Activated T-cell treated with anti-CD3 and anti-CD28 coated beads, Interleukin-2, amount 50 U/mL, for 1 hour (primary cell): ENCODE measurements at places on chromosomes 13 and 19.

DNA sequence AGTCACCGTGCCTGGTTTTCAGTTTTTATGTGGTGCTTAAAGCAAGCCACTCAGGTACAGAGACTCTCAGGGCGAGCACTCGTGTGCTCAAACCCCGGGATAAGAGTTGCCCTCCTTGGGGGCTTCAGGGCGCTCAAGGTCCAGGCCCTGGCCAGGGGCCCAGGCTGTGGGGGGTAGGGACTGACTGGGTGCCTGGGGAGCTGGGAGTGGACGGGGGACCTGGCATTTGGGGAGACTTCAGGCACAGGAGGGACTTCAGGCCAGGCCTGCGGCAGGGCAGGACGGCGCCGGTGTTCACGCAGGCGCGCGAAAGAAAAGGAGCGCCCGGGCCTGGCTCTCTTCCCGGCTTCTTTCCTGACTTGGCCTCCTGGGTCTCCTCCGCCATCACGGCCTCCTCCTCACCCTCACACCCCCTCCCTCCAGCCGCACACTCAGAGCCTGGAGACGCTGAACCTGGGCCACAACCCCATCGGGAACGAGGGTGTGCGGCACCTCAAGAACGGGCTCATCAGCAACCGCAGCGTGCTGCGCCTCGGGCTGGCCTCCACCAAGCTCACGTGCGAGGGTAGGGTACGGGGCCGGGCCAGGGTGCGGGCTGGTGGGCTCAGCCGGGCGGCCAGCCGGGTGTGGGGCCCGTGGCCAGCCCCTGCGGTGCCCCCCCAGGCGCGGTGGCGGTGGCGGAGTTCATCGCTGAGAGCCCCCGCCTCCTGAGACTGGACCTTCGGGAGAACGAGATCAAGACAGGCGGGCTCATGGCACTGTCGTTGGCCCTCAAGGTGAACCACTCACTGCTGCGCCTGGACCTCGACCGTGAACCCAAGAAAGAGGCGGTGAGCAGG lies 16.1 kb downstream of the NKPD1 start:
- no peak for DNase-seq

GRCh38 chr13:84864341-84864740 lies 934.9 kb downstream of the SLITRK6 start:
- DNase-seq = no peak

DNA sequence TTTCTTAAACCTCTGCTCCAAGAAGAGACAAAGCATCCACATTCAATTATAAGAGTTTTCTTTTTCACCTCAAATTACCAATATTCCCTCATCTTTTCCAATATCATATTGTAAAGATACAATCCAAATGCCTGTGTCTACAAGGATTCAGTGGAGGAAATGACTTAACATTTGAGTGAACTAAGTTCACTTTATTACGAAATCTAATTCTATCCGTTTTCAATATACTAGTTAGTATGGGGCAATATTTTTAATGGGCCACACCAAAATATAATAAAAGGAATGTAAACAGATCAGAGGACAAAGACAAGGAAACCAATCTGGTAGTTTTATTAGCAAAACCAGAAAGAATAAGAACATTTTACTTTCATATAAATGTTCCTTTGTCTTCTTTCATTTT lies 136.0 kb downstream of the DCLK1 start:
- DNase-seq = no peak

DNA sequence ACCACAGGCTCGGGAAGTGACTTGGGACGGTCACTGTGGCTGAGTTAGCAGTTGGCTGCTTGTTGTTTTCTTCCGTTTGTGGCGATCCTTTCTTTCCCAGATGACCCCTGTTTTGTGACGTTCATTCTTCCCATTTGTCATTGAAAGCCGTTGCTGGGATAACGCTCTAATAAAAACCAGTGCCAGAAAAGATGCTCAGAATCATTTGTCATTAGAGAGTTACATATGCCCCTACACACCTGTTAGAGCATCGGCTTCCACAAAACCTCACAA lies 39.3 kb upstream of the MCF2L start:
- DNase-seq = no peak

- no peak for DNase-seq
Observed at GRCh38 chr13:96086736-96087135, 3.2 kb upstream of the HS6ST3 start.

GRCh38 chr19:35362261-35363000 lies 4.2 kb downstream of the FFAR3 start:
- DNase-seq = no peak

DNA sequence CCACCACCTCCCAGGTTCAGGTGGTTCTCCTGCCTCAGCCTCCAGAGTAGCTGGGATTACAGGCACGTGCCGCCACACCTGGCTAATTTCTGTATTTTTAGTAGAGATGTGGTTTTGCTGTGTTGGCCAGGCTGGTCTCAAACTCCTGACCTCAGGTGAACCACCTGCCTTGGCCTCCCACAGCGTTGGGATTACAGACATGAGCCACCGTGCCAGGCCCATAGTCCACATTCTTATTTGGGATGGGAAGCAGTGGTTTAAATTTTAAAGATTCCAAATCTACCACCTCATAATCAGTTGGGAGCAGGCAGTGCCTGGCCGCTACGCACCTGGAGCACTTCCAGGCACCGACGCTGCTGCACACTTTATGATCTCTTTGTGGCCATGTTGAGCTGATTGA lies 160.6 kb upstream of the SOX1 start:
- DNase-seq = no peak

DNA sequence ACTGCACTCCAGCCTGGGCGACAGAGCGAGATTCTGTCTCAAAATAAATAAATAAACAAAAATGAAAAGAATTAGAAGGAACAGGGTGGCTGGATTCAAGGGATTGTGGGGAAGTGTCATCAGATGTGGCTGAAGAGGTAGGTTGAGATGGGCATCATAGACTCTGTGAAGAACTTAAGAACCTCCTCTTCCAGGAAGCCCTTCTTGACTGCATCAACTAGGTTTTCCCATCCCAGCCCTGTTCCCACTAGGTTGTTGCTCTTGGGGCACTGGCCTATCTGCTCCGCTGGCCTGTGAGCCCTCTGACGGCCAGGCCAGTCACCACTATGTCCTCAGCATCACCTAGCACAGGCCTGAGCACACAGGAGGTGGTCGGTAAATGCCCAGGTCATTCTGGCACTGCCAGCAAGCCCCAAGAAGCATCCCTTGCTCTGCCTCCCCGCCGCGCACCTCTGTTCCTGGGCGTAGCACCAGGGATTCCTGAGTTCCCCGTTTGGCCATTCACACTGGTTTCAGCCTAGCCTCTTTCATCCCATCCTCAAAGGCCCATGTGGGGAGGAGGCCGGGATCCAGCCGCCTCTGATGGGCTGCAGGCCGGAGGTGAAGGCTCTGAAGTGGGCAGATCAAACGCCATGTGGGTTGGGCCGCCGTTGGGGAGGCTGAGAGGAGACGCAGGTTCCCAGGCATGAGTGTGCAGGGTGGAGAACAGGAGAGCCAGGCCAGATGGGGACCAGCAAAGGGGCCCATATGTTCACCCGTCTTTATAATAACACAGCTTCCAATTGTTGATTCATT lies 27.6 kb upstream of the SLC1A5 start:
- DNase-seq = no peak

DNA sequence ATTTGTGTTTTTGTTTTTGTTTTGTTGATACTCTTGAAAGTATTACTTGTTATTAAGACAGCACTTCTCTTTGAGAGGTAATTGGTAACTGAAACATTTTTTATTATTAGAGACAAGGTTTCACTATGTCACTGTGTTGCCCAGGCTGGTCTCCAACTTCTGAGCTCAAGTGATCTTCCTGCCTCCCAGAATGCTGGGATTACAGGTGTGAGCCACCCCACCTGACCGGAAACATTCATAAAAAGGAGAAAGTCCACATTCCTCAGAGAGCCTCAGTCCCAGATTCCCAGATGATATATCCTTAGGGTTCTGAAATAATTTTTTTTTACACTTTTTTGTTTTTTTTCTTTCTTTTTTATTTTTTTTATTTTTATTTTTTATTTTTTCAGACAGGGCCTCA lies 2.7 kb downstream of the CARM1 start:
- no peak for DNase-seq

GRCh38 chr13:26819046-26819445 lies 58.5 kb upstream of the GPR12 start:
- DNase-seq = no peak

DNA sequence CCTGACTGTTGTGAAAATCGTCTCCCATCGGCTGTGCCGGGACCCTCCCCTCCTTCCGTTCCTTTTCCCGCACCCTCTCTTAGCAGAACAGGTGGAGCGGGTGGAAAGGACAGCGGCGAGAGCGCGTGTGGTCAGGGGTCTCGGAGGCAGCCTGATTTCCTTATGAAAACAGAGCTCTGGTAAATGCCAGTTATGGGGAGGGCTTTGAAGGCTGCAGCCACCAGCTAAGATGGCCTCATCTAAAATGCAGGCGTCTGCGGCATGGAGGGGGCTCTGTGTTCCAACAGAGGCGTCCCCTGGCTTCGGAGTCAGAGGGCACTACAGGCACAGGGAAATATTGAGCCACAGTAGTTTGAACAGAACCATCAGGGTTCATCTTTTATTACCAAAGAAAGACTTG lies 93.8 kb upstream of the SOX1 start:
- no peak for DNase-seq

DNA sequence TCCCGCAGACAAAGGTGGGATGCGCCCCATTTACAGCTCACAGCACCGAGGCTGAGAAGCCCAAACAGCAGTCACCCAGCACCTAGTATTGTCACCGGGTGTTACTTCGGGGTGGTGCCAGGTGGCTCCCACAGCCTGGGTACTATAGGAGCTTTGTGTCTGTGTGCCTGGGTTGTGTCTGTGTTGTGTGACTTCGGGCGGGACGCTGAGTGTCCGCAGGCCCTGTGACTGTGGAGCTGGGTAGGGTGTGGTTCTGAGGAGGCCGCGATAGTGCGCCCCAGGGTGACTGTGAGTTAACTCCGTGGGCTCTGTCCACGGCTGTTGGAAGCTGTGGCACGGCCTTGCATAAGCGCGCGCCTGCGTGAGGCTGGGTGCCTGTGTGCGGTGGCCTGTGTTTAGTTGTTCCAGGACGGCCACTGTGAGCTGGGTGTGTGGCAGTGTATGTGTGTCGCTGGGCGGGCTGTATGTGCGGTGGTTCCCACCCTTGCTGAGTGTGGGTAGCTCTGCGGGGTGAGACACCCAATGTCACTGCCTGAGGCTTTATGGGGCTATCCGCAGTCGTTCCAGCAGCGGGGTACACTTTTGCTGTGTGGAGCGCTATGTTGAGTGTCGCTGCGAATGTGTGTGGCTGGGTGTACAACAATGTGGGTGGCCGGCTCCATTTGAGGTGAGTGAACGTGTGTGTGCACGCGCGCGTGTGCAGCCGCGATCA lies 559 bp upstream of the SSBP4 start:
- DNase-seq = no peak

GRCh38 chr19:28009696-28010095 lies 1203.3 kb downstream of the UQCRFS1 start:
- DNase-seq = no peak

GRCh38 chr19:43584484-43584883 lies 8.9 kb downstream of the PINLYP start:
- DNase-seq = no peak

DNA sequence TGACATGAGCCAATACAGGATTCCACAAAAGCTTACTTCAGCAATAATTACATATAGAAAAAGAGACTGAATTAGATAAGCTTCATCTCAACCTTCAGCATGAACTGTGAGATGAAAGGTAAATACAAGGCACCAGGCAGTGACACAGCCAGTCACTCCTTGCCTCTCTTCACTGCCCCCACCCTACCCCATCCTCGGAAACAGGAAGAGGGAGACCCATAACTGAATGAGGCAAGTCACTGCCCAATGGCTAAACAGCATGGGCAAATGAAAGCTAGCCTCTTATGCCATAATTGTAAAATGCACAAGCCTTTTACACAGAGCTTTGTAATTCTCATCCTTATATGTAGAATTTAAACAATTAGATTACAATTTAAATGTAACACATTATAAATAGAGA lies 1.7 kb downstream of the ZNF160 start:
- DNase-seq = no peak

DNA sequence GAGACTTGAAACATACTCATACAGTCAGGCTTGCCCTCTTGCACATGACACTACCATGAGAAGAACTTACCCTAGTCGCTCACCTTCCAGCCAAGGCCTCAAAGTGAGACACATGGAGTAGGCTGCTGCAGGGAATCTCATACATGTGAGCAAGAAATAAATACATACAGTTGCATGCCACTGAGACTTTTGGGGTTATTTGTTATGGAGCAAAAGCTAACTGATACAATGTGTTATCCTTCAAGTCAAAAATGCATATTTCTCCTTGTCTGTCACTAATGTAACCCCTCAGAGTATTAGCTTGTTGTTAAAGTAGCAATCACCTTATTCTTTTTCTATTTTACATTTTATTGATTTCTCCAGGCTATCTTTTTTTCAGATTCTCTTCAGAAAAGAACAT lies 58.1 kb downstream of the FOXO1 start:
- no peak for DNase-seq

DNA sequence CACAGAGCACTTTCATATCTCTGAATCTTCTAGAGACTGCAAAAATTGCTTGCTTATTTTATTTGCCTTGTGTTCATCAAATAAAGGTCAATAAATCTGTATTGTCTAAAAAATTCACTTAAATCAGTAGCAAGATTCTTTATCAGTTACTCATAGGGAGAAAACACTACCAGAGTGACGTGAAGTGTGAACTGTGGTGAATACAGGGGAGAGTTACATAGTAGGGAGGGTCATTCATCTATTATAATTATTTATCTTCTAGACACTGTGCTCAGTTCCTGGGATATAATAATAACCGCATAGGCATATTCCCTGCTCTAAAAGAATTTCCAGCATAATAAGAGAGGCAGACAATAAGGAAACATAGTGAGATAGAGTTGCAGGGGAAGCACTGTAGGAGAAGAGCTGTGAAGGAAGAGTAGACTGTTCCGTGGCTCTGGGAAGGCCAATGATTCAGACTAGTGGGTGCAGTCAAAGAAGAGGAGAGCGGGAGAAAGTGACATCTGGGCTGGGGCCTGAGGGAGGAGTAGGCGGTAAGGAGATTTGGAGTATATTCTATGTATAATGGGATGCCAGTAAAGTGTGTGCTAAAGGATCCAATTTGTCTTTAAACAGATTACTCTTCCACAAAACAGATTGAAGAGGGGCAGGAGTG lies 84.0 kb upstream of the TDRD3 start:
- no peak for DNase-seq

GRCh38 chr13:103556681-103557080 lies 490.5 kb upstream of the SLC10A2 start:
- no peak for DNase-seq
